Testis (tissue), 5 donors: ENCODE measurements at places on chromosomes 11 and 22. TPM values are rescaled to one million over a fixed set of nuclear protein-coding genes. Genes with fewer than 3 reads are reported as not detected.
A peak's percentile ranks its signal among the peaks of the same experiment; 100 is the strongest.

Gene OR52I1
- not detected for total RNA-seq

Gene LMNTD2
- 29.2 TPM for total RNA-seq

Gene NXPE4
- not detected for total RNA-seq

Gene OR51B2
- total RNA-seq, result not detected

Gene APOA5
- 0.24 TPM for total RNA-seq

Gene DAGLA
- total RNA-seq, result 7.1 TPM

Gene OR52H1
- total RNA-seq, result 1.4 TPM

DNA sequence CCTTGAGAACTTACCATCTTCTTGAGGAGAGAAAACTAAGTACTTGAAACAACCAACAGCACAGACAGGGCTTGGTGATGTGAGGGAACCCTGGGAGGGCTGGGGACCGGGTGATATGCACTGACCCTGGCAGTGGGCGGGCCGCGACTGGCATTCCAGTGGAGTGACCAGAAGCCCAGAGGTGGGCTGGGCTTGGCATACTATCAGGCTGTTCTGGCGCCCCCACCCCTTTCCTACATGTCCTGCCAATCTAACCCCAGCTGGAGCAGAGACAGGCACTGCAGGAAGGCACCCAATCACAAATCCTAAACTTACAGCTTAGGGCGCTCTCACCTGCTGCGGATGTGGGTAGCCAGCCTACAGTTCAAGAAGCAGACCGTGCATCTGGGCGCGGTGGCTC is 54.0 kb upstream of the GCAT start:
- peaks cover 30% of the 10 kb centered on the region for H3K4me1 ChIP-seq
- no peak for DNase-seq
- no peaks in the 10 kb centered on the region for H3K27me3 ChIP-seq
- no peaks in the 10 kb centered on the region for H3K36me3 ChIP-seq

DNA sequence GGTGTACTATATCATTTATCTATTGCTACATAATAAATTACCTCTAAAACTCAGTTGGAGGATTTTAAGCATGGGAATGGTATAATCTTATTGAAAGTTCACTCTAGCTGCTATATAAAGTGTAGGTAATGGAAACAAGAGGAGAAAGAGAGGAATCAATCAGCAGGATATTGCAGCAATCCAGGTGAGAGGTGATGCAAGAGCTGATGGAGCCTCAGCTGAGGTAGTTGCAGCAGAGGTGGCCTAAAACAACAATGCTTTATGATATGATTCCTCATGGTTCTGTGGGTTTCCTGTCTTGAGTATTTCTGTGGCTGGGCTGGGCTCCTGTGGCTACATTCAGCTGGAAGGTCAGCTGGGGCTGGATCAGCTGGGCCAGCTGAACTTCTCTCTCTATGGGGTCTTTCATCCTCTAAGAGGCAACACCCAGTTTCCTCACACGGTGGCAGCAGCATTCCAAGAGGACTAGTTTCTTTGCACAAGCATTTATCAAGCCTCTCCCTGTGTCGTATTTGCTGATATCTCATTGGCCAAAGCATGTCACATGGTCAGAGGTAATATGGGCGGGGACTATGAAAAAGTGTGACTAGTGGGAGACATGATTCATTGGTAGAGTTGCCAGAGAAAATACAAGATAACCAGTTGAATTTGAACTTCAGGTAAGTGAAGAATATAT is 135.4 kb upstream of the LARGE1 start:
- H3K36me3 ChIP-seq, result no peaks in the 10 kb centered on the region
- DNase-seq, result peak; percentile 14
- H3K27ac ChIP-seq, result no peak overlapping the region

GRCh38 chr11:61294717-61295595 is at the start of gene VWCE:
Gene VWCE (minus strand): TSS chr11:61295316. CDS start chr11:61295037, 279 bp downstream.
- H3K27me3 ChIP-seq, result no peaks in the 10 kb centered on the region
- H3K27ac ChIP-seq, result peak within 1 kb of the TSS; percentile 92
- peaks cover 35% of the 10 kb centered on the region for H3K4me1 ChIP-seq

GRCh38 chr11:96001037-96001436 is 77.1 kb upstream of the MTMR2 start:
- H3K27ac ChIP-seq, result peak overlapping the region; percentile 91
- no peaks in the 10 kb centered on the region for H3K27me3 ChIP-seq
- no peak overlapping the region for H3K4me3 ChIP-seq
- H3K36me3 ChIP-seq, result no peaks in the 10 kb centered on the region
- peaks cover 12% of the 10 kb centered on the region for H3K4me1 ChIP-seq

DNA sequence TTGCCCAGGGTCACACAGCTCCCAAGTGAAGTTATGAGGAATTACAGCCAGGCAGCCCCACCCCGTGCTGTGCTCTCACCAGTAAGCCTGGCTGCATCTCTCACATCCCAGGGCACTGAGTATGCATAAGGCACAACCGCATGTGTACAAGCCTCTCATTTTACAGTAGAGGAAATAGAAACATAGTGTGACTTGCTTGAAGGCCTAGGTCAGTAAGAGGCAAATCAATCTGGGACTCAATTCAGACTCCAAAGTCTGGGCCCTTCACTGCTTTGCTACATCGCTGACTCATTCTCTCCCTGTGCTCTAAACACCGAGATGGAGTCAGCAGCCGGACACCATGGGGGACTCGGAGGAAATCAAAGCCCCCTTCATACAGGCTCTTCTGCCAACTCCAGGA is 7.9 kb downstream of the ABTB2 start:
- no peak overlapping the region for H3K4me3 ChIP-seq
- DNase-seq, result no peak
- H3K4me1 ChIP-seq, result peaks cover 11% of the 10 kb centered on the region
- H3K27ac ChIP-seq, result no peak overlapping the region

DNA sequence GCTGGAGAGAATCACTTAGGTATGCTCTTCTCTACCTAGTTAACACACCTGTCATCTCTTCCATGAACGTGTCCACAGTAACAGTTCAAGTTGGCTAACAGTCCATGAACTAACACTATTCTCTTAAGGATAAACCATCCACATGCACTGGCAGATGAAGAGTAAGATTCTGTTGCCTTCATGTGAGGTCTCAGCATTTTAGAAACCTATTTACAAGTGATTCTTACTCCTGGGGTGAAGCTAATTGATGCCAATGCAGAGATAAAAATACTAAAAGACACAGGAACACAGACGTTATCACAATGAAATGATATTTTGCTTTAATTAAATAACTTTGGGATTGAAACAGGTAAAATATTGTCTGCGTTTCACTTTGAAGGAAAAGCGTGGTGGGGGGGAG is 1.3 kb downstream of the LRRC4C start:
- no peaks in the 10 kb centered on the region for H3K27me3 ChIP-seq
- H3K36me3 ChIP-seq, result no peaks in the 10 kb centered on the region
- H3K4me1 ChIP-seq, result peaks cover 4% of the 10 kb centered on the region
- H3K27ac ChIP-seq, result no peak overlapping the region
- no peak for DNase-seq

DNA sequence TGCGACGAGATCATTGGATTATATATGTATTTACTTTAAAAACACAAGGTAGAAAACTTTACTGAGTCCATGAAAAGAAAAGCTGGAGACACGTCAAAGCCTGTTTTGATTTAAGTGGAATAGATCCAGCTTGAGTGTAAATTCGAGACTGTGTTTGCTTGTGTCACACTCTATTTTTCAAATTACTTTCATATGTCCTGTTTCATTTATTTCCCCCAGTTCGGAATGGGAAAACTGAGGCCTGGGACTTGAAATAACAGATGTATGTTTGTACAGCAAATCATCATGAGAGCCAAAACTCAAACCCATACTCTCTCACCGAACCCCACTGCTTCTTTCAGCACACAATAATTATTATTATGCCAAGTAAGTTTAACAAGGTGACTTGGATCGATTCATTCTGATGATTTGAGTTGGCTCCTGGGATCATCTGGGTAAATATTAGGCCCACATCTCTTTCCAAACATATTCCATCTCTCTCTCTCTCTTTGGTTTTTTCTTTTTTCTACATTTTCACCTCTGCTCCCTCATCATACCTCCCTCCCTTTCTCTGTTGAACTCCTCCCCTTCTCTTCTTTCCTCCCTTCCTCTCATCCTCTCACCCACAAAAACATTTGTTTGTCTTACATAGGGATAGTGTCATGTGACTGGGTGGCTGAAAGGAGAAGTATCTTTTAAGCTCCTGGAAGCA is 21.2 kb downstream of the FZD4 start:
- no peak overlapping the region for H3K4me3 ChIP-seq
- no peak for DNase-seq
- peaks cover 24% of the 10 kb centered on the region for H3K4me1 ChIP-seq
- H3K36me3 ChIP-seq, result no peaks in the 10 kb centered on the region
- H3K27me3 ChIP-seq, result no peaks in the 10 kb centered on the region

DNA sequence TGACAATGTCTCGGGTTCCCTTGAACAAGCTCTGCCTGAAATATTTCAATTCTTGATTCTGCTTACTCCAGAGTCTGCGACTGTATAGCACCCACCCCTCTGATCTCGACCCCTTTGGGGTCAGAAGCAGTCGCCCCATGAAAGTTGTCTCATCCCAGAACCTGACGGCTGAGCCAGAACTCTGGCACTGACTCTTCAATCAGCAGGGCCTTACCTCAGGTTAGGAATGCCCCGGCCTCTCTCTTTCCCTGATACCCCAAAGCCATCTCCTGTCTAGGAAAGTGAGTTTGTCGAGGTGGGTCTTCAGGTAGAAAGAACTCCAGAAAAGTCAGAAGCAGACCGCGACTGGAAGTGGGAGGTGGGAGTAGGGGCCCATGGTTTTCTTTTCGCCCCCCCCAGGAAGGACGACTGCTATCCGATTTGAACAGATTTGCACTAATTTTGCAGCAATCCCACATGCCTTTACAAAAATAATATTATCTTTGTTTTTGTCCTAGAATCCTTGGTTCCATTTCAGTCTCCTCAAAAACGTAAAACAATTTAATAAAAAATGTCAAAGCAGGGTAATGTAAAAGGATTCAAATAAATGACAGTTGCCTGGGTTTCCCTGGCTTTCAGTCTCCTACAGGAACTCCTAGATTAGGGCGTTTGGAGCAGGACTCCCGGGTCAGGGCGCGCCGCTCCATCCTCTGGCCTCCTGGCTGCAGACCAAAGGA is 898 bp upstream of the ROBO3 start:
- H3K4me1 ChIP-seq, result peaks cover 25% of the 10 kb centered on the region
- no peak overlapping the region for H3K4me3 ChIP-seq
- no peak overlapping the region for H3K27ac ChIP-seq
- H3K36me3 ChIP-seq, result no peaks in the 10 kb centered on the region
- DNase-seq, result no peak

GRCh38 chr22:19129871-19130270 is 1.2 kb upstream of the TSSK2 start:
- no peaks in the 10 kb centered on the region for H3K36me3 ChIP-seq
- DNase-seq, result no peak
- peaks cover 5% of the 10 kb centered on the region for H3K4me1 ChIP-seq
- no peaks in the 10 kb centered on the region for H3K27me3 ChIP-seq

DNA sequence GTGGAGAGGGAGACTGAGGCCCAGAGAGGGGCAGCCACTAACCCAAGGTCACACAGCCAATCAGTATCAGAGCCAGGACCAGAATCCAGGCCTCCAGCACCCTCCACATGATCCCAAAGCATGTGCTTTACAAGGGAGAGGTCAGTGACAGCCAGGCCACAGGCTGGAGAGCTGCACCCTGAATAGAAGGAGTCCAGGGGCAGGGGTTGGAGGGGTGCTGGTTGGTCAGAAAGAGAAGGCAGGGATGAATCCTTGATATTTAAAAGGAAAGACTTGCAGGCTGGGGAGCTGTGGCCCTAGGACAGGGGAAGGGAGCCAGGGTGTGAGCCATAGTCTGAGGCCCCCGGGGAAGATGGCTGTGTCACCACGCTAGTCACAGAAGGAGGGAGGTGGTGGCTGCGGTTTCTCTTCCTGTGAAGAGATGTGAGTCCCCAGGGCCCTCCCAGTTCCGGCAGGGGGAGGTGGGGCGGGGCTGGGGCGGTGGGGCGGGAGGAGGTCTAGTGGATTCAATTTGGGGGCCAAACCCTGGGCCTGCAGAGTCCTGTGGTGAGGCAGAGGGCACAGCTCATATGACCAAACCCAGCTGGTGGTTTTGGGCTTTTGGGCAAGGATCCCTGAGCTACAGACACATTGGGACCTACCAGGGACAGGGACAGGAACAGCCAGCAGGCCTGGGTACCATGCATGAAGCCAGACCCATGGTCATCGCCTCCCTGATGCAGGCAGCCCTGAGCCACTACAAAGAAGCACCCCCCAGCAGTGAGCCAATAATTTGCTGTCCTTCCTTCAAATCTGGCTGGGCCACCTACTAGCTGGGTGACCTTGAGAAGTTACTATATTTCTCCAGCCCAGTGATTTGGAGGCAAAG is 14.0 kb downstream of the RAC2 start:
- no peaks in the 10 kb centered on the region for H3K36me3 ChIP-seq
- no peaks in the 10 kb centered on the region for H3K27me3 ChIP-seq
- DNase-seq, result no peak

DNA sequence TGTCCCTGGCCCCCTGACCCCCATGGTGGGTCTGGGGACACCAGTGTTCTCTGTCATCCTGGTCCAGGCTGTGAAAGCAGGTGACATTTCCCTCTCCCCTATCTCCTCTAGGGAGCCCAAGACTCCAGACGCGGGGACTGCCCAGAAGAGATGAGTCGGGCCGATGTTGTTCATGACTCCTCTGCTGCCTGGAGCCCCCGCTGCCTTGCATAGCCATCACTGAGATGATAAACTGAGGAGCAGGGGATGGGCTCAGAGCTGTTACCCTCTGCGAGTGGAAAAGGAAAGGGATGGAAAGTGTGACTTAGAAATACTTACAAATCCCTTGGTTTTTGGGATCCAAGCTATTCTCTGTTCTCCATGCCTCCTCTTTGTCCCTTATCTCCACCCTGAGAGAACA is 209.6 kb downstream of the DSCAML1 start:
- H3K27ac ChIP-seq, result no peak overlapping the region
- H3K4me1 ChIP-seq, result peaks cover 9% of the 10 kb centered on the region
- H3K27me3 ChIP-seq, result no peaks in the 10 kb centered on the region
- no peak overlapping the region for H3K4me3 ChIP-seq
- no peak for DNase-seq

- H3K36me3 ChIP-seq, result no peaks in the 10 kb centered on the region
- no peaks in the 10 kb centered on the region for H3K27me3 ChIP-seq
- no peak for DNase-seq
- no peak overlapping the region for H3K4me3 ChIP-seq
- H3K27ac ChIP-seq, result no peak overlapping the region
Measured at GRCh38 chr11:15758857-15759465, 597.4 kb downstream of the SOX6 start.

GRCh38 chr11:47466201-47466600 is 17.3 kb upstream of the RAPSN start:
- H3K27ac ChIP-seq, result peak overlapping the region; percentile 64
- H3K4me1 ChIP-seq, result peaks cover 23% of the 10 kb centered on the region
- no peaks in the 10 kb centered on the region for H3K27me3 ChIP-seq
- no peaks in the 10 kb centered on the region for H3K36me3 ChIP-seq

GRCh38 chr11:122755409-122755808 is 82.9 kb upstream of the CRTAM start:
- no peak overlapping the region for H3K4me3 ChIP-seq
- peak; percentile 71 for DNase-seq
- H3K27me3 ChIP-seq, result no peaks in the 10 kb centered on the region
- H3K4me1 ChIP-seq, result peaks cover 16% of the 10 kb centered on the region

- H3K27ac ChIP-seq, result peak overlapping the region; percentile 69
- no peaks in the 10 kb centered on the region for H3K27me3 ChIP-seq
- peak; percentile 66 for DNase-seq
- peak overlapping the region; percentile 76 for H3K4me3 ChIP-seq
Measured at GRCh38 chr11:122882857-122883645, 492 bp downstream of the JHY start.
